ENCODE measurements at places on chromosomes 3 and 15.

GRCh38 chr15:72554471-72555425 lies 80.6 kb downstream of the ARIH1 start:
- DNase-seq, result no peak

DNA sequence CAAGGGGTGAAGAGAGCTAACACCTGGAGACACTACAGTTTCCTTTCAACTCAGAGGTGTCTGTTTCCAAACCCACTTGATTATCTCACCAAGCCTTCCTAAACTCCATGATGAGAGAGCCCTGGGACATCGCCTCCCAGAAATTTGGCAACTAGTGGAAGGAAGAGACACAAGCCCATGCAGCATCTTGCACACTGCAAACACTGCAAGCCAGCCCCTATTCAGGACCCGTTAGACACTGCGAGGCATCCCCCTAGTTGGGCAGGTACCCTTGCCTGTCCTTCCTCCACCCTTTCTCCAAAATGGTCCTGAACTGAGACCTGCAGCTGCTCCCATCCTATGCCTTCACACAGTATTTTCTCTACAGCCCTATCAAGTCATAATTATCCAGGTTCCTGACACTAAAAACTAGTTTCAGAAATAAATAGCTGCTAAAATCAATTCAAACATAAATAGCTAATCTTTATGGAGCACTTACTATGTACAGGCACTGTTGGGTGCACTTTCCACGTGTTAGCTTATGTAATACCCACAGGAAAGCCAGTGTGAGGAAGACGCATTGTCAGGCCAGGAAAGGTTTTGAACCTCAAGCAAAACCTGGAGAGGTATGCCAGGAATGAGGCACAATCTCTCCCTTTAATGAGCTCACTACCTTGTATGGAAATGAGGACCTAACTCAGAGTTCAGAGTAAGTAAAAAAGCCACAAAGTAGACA lies 2.8 kb downstream of the MAGI1 start:
- DNase-seq, result no peak

GRCh38 chr3:167843481-167843880 lies 108.0 kb downstream of the SERPINI1 start:
- DNase-seq, result no peak

DNA sequence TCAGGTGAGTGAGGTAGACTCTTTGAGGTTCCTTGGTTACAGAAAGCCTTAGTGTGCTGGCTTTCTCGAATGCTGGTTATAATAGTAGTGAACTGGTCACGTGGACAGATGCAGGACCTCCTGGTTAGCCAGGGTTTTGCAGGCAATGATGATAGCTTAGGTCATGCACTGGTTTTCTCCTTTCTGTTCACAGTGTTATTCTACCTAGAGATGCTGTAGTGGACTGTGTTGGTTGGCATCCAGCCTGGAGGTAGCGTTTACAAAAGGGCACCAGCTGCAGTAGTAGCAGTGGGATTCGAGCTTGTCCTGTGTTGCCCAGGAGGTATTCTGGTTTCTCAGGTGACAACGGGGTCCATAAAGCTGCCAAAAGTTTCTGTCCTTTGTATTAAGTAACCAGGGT lies 27.0 kb downstream of the PCCB start:
- DNase-seq, result no peak

GRCh38 chr3:185813691-185814215 lies 11.1 kb downstream of the IGF2BP2 start:
- no peak for DNase-seq

GRCh38 chr3:101817992-101818391 lies 31.3 kb upstream of the NFKBIZ start:
- DNase-seq, result no peak

- no peak for DNase-seq
Measured at GRCh38 chr3:194736896-194737600, 51.4 kb downstream of the FAM43A start.

DNA sequence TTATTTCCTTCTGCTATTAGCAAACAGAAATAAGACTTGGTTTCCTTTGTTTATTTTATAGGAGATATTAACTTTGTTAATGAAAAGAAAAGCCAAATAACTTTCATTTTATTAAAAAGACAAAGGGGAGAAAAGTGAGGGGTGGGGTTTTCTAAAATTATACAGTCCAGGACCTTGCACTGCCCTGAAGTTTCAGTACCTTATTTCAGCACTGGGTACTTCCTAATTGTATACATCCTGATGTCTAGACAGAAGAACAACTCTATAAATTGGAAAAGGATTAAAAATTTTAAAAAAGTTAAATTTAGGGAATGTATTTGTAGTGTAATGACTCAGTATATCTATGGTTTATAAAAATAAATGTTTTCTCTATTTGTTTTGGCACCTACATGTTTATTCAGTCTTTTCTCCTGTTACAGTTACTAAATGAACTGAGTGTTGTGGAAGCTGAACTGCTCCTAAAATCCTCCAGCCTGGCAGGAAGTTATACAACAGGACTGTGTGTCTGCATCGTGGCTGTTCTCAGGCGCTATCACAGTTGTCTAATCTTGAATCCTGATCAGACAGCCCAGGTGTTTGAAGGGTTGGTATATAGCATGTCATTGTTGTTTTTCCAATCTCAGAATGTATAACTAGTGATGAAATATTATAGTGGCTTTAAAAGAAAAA lies 27.6 kb upstream of the P2RY13 start:
- no peak for DNase-seq

- DNase-seq, result no peak
Measured at GRCh38 chr15:94503293-94503692, 271.9 kb downstream of the MCTP2 start.

DNA sequence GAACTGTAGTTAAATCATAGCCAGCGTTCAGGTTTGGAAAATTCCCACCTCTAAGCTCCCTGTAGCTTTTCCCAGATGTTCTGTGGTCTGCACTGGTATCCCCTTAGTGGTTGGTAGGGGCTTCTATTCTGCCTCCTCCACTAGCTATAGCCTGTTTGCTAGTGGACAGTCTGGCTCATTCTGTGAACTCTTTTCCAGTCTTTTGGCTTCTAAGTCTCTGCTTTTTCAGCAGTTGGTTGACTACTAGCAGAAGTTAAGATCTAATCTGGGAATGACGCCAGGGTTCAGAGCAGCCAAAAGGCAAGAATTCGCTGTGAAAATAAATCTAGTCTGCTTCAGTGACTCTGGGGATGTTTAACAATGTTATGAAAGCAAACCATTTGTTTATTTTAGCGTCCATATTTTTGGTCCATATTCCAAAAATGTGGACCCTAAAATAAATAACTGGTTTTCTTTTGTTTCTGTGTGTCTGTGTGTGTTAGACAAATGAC lies 73.7 kb upstream of the WDR72 start:
- DNase-seq, result no peak

DNA sequence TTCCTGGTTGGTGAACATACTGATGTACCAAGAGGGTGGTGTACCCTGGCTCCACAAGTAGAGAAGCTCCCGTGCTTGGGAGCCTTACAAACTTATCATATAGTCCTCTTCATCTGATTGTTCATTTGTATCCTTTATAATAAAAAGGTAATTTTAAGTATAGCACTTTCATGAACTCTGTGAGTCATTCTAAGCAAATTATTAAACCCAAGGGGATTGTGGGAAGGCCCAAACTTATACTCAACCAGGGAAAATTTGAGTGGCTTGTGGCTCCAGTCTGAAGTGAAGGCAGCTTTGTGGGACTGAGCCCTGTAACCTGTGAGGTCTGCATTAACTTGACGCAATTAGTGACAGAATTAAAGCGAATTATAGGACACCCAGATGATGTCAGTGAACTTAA lies 29.0 kb downstream of the TTBK2 start:
- DNase-seq, result no peak

GRCh38 chr15:25738171-25738965 lies 124.8 kb downstream of the ATP10A start:
- DNase-seq, result no peak

- DNase-seq, result no peak
Measured at GRCh38 chr3:16898595-16899395, 14.0 kb downstream of the PLCL2 start.

DNA sequence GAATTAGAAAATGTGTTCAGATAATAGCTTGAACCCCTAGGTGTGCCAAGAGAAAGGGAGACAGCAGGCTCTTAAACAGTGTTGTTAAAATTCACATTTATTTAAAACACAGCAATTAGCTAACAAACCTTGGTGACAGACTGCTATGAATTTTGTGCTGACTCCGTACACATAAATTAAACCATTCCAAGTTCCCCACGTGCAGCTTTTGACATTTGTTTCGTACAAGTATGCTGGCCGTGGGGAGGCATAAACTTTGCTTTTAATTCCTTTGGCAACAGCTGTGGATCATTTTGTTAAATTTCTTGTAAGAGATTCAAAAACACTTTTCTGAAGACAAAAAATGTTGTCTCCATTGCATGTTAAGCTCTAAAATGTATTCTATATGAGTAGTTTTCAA lies 465.3 kb downstream of the FGF12 start:
- DNase-seq, result no peak

GRCh38 chr3:46464326-46465195 lies at the start of gene LTF:
LTF (minus strand) TSS chr3:46464905; CDS start chr3:46464867, 38 bp downstream.
- DNase-seq, result no peak

- DNase-seq, result peak; percentile 71
Measured at GRCh38 chr15:74799856-74800558, 12.6 kb upstream of the LMAN1L start.
